ENCODE measurements at places on chromosomes 12 and 14.

- DNase-seq = no peak
Observed at GRCh38 chr12:74899031-74899829, 310.4 kb downstream of the KCNC2 start.

GRCh38 chr12:113786107-113786506 lies 180.0 kb downstream of the RBM19 start:
- DNase-seq = no peak

DNA sequence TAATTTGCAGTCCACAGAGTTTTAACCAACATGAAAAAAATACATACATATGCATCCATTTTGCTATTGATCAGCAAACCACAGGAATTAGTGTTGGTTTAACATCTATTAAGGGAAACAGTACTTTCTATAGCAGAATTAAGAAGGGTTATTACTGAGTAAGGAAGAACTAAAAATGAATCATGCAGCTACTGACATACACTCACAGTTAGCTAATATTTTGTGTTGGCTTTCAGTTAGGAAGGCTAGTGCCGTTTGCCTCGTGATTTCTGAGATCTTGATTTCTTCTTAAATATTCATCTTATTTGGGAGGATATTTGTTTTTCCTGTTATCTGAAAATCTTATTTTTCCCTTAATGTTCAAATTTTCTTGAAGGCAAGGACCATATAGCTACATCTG lies 423.4 kb downstream of the NOVA1 start:
- no peak for DNase-seq

- DNase-seq = peak; percentile 5
Observed at GRCh38 chr12:78636231-78636855, 228.2 kb upstream of the SYT1 start.

GRCh38 chr12:103314786-103315185 lies 181.0 kb downstream of the C12orf42 start:
- DNase-seq = no peak

- peak; percentile 75 for DNase-seq
Observed at GRCh38 chr12:55974308-55974730, 441 bp downstream of the RAB5B start.

GRCh38 chr12:120119271-120119973 lies 2.9 kb upstream of the RAB35 start:
- DNase-seq = peak; percentile 78

- DNase-seq = no peak
Observed at GRCh38 chr12:17928708-17929366, 161.2 kb downstream of the RERGL start.

DNA sequence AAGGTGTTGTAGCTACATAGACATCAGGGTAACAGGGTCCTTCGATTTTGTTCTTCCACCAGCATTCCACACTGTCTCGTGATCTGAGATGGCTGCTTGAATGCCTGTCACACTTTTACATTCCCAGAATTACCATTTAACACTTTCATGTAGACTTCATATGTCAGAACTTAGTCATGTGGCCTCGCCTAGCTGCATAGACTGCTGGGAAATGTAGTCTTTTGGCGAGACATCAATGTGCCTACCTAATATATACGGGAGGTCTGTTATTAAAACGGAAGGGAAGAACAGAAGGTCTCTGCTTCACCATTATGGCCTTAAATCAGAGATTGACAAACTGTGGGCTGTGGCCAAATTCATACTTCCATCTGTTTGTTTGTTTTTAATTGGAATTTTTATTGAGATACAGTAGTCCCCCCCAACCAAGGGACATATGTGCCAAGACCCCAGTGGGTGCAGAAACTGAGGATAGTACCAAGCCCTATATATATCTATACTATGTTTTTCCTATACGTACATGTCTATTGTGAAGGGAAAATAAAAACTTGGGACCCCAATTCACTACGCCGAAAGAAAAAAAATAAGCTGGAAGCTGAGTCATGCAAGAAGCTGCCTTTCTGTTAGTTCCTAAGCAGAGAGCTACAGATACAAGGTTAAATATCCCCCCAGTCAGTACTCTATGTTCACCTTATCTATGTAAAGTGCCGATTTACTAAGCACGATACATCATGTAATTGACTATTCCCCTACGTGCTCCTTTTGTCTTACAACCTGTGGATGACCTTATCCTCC lies 11.3 kb upstream of the HRK start:
- no peak for DNase-seq

GRCh38 chr14:31026450-31027235 lies 464 bp upstream of the STRN3 start:
- DNase-seq = peak; percentile 94

DNA sequence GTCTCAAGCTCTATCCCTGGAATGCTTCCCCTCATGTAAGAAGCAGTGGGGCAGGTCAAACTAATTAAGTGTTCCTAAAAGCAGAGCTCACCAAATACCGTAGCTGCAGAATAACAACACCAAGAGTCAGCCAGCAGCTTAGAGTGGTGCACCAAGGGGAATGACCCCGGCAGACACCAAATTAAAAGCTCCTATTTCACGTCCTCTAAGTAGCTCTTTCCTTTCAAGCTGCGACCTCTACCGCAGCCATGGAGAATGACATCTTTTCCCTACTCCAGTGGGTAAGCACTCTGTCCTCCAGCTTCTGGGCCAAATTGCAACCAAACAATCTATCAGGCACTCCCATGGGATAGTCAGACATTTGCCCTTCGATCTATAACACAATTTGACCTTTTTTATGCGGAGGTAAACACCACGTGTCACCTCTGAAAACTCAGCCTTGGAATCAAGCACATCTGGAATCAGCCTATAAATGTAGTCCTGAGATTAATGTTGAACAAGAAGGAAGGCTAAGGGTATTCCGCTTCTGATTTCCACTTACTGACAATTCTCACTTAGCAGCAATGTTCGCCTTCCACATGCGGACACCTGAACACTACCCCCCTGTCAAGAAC lies 67.6 kb upstream of the CDKN3 start:
- DNase-seq = peak; percentile 15

- no peak for DNase-seq
Observed at GRCh38 chr12:104306943-104307654, 3.6 kb downstream of the EID3 start.

DNA sequence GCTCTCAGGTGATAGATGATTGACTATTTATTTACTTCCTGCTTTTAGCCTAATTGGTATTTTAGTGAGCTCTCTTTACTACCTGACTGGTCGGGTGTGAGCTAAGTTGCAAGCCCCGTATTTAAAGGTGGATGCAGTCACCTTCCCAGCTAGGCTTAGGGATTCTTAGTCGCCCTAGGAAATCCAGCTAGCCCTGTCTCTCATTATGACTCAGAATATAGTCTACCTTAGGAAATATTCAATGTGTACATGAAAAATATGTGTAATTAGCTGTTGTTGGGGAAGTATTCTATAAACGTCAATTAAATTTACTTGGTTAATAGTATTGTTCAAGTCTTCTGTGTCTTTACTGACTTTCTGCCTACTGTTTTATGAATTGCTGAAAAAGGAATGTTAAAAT lies 306.9 kb upstream of the DIO2 start:
- no peak for DNase-seq

- DNase-seq = no peak
Observed at GRCh38 chr14:68000511-68000910, 180.9 kb downstream of the RAD51B start.

GRCh38 chr14:74863274-74863673 lies 12.7 kb downstream of the PROX2 start:
- DNase-seq = peak; percentile 95

GRCh38 chr12:24436667-24437066 lies 487.2 kb upstream of the SOX5 start:
- no peak for DNase-seq

DNA sequence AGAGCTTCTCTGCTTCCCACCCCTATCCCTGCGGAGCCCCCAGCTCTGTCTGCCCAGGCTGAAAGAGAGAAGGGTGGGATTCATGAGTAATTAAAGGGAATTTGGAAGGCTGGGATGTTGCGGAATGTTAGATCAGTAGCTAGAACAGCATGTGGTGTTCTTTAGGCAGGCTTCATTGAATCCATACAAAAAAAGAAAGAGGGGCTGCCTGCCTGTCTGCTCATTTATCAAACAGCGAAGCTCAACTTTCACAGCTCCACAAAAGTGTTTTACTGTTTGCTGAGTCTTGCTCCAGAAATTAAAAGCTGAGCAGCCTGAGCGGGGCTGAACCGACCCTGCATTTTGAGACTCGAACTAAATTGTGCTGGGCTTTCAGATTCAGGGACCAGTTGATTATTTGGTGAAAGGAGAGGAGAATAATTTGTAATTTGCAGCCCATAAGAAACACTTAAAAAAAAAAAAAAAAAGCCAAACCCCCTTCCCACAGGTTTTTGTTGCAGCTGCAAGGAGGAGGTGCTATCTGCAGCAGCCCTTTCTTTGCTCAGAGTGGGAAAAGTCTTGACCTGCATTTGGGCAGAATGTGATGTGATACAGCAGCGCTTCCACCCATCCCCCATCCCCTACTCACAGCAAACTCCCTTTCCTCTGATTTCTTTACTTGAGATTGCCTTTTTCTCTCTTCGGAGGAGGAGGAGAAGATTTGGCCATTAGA lies 89.7 kb downstream of the RFX4 start:
- DNase-seq = no peak

GRCh38 chr12:6468283-6468575 lies 2.2 kb downstream of the VAMP1 start:
- DNase-seq = no peak

GRCh38 chr12:46472893-46473633 lies 100.5 kb upstream of the SLC38A2 start:
- DNase-seq = no peak

DNA sequence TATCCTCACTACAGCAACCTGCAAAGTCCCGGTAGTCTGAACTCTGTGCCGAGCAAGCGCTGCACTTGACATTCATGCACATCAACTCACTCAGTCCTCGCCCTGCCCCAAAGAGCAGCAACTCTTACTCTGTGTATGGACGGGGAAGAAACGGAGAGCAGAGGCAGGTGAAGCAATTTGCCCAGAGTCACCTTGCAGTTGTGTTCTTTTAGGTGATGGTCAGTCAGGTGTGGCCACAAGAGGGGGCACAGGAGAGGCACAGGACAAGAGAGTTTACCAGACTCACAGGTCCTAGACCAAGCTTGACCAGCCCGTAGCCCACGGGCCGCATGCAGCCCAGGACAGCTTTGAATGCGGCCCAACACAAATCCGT lies 39.1 kb downstream of the TSPAN11 start:
- no peak for DNase-seq

DNA sequence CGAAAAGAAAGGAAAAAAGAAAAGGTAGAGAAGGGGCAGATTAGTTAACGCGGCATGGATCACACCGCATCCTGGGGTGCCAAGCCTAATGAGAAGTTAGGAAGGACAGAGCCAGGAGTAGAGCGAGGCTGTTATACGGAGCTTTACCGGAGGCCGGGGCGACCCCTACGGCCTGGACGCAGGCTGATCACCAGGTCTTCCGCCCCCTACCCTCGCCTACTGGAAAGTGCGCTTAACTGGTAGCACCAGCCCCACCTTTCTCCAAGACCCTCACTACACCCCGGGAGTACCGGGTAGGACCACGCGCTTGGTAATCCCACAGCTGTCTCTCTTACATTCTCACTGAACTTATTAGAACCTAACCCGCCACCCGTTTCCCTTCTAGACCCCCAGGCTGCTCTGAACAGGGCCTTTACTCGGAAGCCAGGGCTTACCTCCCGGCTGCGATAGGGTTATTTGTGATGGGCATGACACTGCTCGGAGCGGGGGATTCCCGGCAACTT lies 33.8 kb downstream of the WBP11 start:
- DNase-seq = no peak

- no peak for DNase-seq
Observed at GRCh38 chr12:12182703-12183365, 84.0 kb downstream of the LRP6 start.

DNA sequence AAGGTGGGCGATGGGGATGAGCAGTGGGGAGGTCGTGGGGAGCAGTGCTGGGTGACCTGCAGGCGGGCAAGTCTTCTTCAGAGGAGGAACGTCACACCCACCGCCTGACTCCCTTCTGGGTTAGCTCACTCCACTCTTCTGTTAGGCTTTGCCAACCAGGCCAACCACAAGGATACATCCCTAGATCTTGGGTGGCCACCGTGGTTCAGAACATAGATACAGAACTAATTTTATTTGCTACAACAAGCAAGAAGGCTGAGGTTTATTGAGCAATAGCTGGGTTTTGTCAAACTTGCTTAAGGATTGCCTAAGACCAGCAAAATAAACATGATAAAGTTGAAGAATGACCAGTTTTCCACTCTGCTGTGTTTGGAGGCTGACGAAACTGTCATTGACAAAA lies 109.4 kb downstream of the DACT1 start:
- DNase-seq = peak; percentile 85

GRCh38 chr12:131583090-131583712 lies 127.7 kb upstream of the SFSWAP start:
- no peak for DNase-seq
